ENCODE measurements at places on chromosomes 6 and 20. TPM values are rescaled to one million over a fixed set of nuclear protein-coding genes. Genes with fewer than 3 reads are reported as not detected.

- DNase-seq, result no peak
Observed at GRCh38 chr6:68313911-68314310, 321.2 kb upstream of the ADGRB3 start.

- DNase-seq, result no peak
Observed at GRCh38 chr20:49187330-49187850, 744 bp downstream of the STAU1 start.

- no peak for DNase-seq
Observed at GRCh38 chr20:18567739-18568091, 483 bp downstream of the SMIM26 start.

DNA sequence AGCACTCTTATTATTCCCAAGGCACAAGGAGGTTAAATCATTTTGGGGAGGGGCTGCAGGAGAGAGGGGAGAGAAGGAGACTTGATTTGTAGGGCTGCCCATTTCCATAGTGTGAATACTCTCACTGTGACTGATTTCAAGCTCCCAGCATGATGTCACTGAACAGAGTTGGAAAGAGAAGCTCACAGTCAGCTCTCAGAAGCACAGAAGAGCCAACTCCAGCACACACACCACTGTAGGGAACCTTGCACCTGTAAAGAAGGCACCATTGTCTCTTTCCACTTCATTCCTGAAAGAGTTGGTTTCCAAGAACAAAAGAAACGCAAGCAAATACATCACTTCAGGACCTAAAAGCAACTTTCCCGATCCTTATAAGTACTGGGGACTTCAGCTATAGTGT lies 12.7 kb upstream of the STK35 start:
- DNase-seq, result no peak

- peak; percentile 80 for DNase-seq
Observed at GRCh38 chr6:133951881-133952814, 876 bp upstream of the TBPL1 start.

GRCh38 chr6:33578588-33579011 lies 1.5 kb downstream of the BAK1 start:
- no peak for DNase-seq

DNA sequence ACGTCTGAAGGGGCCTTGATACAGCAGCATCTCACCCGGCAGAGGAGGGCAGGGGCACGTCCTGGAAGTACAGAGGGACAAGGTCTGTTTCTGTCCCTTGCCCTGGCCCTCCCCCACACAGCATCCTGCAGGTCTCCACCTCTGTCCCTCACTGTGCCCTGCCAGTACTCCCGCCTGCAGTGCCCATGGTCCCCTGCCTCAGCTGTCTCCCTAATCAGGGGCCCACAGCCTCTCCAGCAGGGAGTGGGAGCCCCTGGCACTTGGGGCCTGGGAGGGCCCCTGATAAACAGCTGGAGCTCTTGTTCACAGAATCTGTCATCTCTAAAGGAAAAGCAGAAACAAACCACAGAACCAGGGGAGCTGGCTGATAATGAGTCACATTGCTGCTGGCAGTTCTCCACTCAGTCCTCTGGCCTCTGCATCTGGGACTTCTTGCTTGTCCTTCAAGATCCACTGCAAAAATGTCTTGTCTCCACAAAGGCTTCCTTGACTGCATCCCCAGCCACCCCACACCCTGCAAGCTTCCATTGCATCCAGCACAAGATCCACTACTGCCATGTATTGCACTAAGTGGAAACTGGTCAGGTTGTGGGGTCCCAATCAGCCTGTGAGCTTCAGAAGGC lies 33.2 kb upstream of the TAF8 start:
- peak; percentile 83 for DNase-seq

DNA sequence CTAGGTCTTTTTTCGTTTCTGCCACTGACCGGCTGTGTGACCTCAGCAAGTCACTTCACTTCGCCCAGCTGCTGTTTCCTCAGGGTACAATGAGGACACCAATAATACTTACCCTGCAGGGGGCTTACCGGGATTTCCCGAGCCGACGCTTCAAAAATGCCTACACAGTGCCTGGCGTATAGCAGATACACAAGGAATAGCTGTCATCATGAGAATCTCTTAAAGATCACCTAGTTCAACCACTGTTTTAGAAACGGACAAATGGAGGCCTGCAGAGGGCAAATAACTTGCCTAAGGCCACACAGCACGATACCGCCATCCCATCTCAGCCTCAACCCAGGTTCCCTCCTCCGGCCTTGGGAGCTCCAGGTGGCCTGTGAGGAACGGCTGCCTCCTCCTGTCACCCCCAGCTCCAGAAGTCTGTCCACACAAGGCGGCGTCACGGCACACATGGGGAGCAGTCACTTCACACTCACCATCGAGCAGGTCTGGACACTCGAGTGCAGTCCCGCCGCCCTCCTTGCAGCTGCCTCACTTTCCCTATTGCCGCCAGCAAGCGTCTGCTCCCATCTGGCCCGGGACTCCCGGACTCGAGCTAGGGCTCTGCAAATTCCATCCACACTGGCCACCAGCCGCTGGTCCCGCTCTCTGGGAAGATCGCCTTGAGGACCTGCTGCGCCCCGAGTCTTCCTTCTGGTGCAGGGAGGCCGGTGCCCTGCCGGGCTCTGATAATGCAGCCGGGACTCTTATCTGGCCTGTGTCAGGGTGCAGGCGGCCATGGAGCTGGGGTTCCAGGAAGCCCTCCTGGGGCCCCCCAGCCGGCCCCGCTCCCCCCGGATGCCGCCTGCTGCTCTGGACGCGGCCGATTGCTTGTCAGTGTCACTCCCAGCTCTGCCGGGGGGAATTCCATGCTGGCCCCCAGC lies at the start of gene RIPOR3:
Gene RIPOR3 (minus strand): TSS at position 893 of the 923 bp plus-strand sequence. CDS start 414 bp downstream, at position 479.
- DNase-seq, result peak; percentile 7

- DNase-seq, result no peak
Observed at GRCh38 chr6:132731086-132731485, 17.2 kb upstream of the VNN1 start.

GRCh38 chr20:2887715-2888114 lies 14.4 kb downstream of the PTPRA start:
- no peak for DNase-seq

RAD21L1 gene
- 0.67 TPM for total RNA-seq

- DNase-seq, result no peak
Observed at GRCh38 chr6:119436583-119436982, 87.0 kb upstream of the MAN1A1 start.

GRCh38 chr6:42104095-42104803 lies 38.2 kb downstream of the C6orf132 start:
- no peak for DNase-seq

GRCh38 chr6:139439349-139439748 lies 64.9 kb upstream of the CITED2 start:
- no peak for DNase-seq

FAM217A gene
- not detected for total RNA-seq

SIRPB2 gene
- total RNA-seq, result not detected

DNA sequence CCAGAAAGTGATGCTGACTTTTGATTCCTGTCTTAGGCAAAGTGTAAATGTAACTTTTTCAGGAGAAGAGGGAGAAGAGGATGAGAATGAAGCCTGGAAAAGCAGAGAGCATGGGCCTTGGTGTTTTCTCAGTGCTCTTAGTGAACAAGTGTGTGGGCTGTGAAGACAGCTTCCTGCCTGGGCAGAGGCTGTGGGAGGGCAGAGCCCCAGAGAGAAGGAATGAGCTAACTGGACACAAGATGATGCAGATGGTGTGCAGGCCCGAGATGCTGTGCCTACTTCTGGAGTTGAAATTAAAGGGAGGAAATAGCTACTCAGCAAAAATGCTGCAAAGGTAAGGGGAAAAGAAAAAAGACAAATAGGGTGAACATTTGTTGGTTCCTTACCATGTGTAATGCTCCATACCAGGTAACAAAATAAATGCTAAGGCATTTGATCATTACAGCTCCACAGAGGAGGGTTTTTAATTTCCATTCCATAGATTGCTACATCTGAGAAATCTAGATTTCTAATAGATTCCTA lies 87.0 kb upstream of the CEP162 start:
- no peak for DNase-seq

GRCh38 chr6:19991176-19991575 lies 154.0 kb downstream of the ID4 start:
- DNase-seq, result no peak

DNA sequence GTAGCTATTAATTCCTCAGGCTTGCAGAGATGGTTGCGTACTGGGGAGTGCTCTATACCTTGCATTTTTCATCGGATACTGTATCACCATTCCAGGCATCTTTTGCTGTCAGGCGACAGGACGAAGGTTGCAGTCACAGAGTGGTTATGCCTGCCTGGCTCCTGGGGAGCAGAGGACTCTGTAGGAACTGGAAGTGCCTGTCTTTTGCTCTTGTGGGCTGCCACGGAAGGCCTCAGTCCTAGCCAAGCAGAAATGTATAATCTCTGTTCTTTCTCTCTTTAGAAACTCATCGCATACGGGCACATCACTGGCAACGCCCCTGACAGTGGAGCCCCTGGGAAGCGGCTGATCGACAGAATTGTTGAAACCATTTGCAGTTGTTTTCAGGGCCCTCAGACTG lies 29.5 kb downstream of the ARFGEF2 start:
- no peak for DNase-seq

All from HFFc6 (cell line).